ENCODE measurements at places on chromosomes 5 and 9. TPM values are rescaled to one million over a fixed set of nuclear protein-coding genes. Genes with fewer than 3 reads are reported as not detected.

Gene CDH12
- 2.2 TPM for total RNA-seq

Gene KDM4C
- total RNA-seq = 10.7 TPM

Gene PCDHGA8
- 0.31 TPM for total RNA-seq

Gene ARAP3
- 4.3 TPM for total RNA-seq

Gene RLN2
- not detected for total RNA-seq

All from A172 (cell line).